ENCODE measurements at places on chromosomes 16 and 17.

DNA sequence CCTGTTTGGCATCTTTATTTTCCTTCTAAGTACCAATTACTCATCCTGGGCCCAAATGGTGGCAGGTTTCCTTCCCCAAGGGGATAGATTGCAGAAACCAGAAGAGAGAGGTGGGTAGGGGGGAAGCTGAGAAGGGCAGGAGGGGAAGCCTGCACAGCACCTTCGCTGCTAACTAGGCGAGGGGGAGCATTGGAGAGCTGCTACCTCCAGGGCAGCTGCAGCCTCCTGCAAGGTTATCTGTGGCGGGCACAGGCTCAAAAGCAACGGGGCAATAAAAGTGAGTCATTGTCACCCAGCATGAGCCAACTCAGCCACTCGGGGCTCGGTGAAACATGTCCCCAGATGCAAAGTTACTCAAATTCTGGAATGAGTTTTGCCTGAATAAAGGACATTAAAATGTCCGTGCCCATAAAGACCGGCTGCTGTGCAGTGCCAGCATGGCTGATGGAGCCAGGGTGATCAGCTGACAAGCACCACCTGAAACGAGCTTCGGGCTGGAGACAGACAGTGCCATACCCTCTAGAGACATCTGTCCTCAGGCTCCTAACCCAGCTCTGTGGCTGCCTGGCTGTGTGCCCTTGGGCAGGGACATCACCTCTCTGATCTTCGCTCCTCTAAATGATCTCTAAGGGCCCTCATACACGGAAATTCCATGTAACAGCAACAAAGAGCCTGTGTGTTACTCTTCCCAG is 68.1 kb upstream of the GRIN2A start:
- no peak for DNase-seq

DNA sequence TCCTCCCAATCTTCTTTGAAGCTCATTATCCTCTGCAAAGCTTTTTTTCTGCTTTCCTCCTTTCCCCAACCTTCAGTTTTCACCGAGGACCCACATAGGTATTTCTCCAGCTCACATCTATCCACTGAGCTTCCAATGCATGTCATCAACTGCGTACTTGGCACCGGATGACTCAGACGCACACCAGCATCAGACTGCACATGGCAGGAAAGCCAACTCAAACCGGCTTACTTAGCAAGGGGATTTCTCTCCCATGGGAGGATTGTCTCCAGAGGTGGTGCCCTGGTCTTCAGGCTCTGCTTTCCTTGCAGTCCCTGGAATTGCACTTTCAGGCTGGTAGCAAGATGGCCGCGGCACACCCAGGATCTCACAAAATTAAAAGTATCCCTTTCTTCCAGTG is 1.7 kb upstream of the AKTIP start:
- DNase-seq: no peak

DNA sequence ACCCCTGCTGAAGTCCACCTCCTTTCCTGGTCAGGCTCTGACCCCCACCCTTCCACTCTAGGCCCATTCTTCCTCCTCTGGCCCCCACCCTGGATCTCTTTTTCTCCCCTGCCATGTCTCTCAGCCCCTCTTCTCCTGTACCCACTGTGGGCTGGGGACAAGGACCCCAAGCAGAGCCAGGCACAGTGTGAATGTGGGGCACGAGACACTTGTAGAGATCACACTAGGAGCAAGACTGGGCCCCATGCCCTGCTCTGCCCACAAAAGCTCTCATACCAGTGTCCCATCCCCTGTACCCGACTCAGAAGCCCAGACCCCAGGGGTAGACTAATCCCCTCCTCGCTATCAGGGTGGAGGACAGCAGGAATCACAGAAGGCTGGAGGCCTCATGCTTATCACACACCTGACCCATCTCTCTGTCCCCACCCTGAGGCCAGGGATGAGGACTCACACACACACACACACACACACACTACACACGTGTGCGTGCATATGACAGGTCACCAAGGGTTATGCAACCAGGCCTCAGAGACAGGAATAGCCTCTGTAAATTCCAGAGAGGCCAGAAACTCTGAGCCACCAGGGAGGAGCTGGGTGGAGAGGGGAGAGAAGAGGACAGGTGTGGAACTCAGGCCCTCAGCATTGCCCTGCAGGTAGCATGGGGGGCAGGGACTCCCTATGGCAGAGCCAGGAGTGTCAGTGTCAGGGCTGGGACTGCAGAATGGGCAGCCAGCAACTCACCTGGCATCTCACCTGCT is 21.1 kb downstream of the ARHGAP27 start:
- peak; percentile 71 for DNase-seq

- DNase-seq: peak; percentile 86
These were observed 349.1 kb downstream of the SEC14L1 start for GRCh38 chr17:77489893-77490255.

- no peak for DNase-seq
These were observed 8.4 kb upstream of the PCTP start for GRCh38 chr17:55742272-55743102.

- no peak for DNase-seq
These were observed 14.0 kb downstream of the SALL1 start for GRCh38 chr16:51137097-51137496.

DNA sequence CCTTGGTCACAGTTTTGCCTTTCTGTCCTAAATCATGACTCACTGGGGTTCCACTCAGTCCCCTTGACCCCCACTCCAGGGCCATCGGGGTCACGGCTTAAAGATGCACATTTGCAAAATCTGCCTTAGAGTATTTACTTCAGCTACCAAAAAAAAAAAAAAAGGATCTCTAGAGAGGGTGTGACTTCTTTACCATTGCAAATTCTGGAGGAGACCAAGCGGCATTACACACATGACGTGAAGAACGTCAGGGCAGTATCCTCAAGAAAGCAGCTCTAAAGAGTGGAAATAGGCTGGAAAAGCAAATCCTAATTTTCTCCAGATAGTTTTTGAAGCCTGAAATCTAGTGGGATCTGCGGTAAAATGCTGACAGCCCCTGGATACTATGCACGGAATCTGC is 25.6 kb downstream of the SLC6A4 start:
- DNase-seq: no peak

DNA sequence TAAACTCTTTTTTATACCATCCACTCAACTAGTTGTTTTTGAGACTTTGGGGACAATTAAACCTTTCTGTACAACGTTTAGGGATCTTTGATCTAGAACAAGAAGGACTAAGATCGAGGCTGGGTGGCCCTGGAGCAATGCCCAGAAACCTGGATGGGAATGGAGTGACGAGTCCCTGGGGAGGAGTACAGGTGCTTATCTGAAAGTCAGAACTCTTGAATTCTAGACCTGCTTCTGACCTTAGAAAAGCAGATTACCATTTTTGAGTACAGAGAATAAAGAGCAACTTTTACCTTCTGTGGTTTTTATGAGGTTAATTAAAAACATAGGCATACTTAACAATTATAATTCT is 17.8 kb downstream of the UBE2Z start:
- DNase-seq: no peak

DNA sequence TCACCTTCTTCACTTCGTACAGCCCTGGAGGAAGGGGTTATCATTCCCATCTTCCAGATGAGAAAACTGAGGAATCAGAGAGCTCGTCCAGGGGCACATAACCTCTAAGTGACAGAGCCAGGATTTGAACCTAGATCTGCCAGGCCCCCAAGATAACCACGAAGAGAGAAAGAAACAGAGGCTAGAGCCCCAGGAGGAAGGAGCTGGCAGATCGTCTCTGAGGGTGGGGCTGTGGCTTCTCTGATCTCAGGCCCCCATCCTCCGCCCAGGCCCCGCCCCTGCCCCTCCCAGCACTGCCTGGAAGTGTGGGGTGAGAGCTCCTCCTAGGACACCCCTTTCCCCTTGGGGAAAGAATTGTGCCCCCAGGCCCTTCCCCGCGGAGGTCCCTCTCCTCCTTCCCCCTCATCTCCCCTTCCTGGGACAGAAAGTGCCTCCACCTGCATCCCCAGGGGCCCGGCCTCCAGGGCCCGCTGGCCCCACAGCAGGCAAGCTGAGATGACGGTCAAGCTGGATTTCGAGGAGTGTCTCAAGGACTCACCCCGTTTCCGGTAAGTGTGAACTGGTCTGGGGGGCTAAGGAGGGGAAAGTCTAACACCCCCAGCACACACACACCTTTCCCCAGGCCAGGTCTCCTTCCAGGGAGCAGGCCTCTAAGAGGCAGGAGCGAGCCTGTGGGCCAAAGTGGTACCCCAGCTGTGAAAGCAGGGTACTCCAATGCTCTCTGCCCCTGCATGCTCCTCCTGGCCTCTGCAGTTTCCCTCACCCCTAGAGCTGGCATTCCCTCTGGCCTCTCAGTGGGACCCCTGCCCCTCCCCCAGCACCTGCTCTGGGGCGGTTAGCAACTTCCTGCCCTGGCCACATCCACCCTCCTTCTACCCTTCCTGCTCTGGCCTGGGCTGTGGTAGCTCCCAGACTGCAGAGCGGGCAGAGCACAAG is at the start of gene ACAP1:
Gene ACAP1 (plus strand): TSS at position 290 of the 936 bp plus-strand sequence. CDS start 206 bp downstream, at position 496.
- DNase-seq: peak; percentile 27

GRCh38 chr17:55883149-55883548 is 132.3 kb downstream of the PCTP start:
- no peak for DNase-seq

- DNase-seq: peak; percentile 95
These were observed 13.1 kb upstream of the ABCC3 start for GRCh38 chr17:50621574-50622031.

- peak; percentile 72 for DNase-seq
These were observed 102.1 kb upstream of the CHMP6 start for GRCh38 chr17:80889231-80890195.

- no peak for DNase-seq
These were observed 247.1 kb upstream of the MON1B start for GRCh38 chr16:76943921-76944320.

DNA sequence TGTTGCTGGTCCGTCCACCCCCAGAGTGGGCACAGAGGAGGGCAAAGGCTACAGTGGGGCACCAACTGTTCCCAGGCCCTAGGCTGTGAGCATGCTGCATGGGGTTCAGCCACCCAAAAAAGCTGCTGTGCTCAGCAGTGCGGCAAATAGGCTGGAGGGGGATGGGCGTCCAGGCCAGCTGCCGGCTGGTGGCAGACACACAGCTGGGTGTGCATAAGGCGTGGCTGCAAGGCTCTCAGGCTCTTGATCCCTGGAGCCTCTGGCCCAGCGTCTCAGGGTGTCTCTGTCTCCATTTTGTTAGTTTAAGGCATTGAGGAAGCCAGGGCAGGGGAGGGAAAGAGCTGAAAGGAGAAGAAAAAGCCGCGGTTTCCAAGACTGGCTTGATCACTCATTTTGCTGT is 8.8 kb downstream of the RPL19 start:
- DNase-seq: no peak

DNA sequence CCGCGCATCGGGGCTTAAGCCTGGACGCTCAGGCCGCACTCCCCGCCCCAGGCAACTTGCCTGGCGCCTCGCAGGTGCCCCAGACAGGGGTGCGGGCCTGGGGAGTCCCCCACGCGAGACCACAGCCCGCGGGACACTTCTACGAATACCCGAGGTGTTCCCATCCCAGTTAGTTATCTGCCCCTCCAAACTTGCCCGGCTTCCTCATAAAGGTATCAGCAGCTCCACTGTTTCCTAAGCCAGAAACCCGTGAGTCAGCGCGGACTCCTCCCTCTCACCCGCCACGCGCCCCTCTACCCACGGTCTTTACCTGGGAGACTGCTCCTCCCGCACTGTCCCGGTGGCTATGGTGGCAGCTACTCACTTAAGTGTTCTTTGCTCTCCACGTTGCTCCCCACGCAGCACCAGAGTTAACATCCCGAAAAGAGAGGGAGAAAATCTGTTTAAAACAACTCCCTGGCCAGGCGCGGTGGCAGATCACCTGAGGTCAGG is 1.0 kb upstream of the CREBBP start:
- no peak for DNase-seq

DNA sequence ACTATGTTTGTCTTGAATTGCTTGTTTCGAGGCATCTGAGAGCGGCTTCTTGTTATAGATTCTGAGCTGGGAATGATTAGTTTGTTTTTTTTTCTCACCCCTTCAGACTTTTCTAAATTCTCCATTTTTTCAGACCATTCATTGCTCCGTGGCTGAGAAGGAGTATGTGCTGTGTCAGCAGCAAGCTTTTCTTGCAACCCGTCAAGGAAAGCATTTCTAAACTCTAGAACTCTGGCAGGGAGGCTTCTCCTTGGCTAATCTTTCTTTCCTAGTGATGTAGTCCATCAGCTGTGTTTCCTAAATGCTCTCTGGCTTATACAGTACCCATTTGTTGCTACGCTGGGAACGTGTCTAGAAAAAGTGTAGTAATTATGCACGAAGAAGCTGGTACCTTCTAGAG is 133.5 kb downstream of the FTO start:
- DNase-seq: no peak

DNA sequence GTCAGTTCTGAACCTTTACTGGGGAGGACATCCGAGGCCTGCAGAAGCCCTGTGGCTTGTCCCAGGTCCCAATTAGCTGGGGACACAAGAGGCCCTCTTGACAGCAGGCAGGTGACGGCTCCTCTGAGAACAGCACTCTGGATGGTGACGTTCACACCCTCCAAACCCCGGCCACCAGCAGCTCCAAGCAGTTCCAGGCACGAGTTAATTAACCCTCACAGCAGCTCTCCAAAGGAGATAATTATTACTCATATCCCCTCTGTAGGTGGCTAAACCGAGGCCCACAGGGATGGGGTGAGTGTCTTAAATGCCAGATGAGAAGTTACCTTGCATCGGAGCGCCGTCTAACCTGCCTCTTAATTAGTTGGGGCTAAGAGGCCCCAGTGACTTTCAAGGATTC is 168.9 kb upstream of the CIBAR2 start:
- DNase-seq: no peak

- peak; percentile 98 for DNase-seq
These were observed at the start of gene DUSP3 for GRCh38 chr17:43778337-43779144. Gene DUSP3, minus strand, starts transcription at chr17:43778977. Its CDS starts 53 bp downstream, at chr17:43778924.

- DNase-seq: no peak
These were observed 805.6 kb upstream of the EEF2KMT start for GRCh38 chr16:5903153-5903552.

GRCh38 chr16:138049-138417 is 440 bp downstream of the NPRL3 start:
- DNase-seq: peak; percentile 89

DNA sequence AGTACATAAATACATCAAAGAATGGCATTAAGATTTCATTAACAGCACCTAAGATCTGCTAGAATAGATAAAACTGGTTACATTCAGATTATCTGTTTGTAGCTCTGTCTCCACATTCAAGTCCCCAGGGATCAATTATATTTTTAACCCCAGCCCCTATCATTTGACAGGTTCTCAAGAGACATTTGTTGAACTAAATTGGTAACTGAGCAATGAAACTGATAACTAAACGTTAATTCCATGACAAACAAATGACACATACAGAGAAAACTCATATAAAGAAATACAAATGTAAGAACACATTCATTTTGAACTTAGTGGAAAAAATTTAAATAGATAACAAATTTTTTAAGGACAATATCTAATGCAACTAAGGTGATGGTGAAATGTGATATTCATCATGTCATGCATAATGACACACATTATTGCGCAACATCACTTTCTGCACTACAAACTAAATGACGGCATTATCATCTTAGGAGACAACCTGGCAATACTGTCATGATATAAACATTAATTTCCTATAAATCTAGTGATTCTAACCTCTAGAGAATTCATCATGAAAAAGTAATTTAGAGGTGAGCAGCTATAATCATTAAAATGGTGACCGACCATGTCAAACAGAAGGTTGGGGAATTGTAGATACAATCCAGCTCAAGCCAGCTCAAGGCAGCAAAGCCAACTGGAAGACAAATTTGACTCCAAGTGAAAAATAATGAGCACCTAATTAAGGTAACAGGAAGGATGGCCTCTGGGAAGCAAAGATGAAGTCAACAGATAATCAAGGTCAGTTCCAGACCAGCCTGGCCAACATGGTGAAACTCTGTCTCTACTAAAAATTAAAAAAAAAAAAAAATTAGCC is 9.5 kb downstream of the ARHGAP17 start:
- DNase-seq: no peak

GRCh38 chr16:71360378-71360777 is 1.9 kb downstream of the CALB2 start:
- DNase-seq: peak; percentile 98
